Suprapubic skin (tissue), 4 donors: ENCODE measurements at places on chromosomes 13 and 19.

DNA sequence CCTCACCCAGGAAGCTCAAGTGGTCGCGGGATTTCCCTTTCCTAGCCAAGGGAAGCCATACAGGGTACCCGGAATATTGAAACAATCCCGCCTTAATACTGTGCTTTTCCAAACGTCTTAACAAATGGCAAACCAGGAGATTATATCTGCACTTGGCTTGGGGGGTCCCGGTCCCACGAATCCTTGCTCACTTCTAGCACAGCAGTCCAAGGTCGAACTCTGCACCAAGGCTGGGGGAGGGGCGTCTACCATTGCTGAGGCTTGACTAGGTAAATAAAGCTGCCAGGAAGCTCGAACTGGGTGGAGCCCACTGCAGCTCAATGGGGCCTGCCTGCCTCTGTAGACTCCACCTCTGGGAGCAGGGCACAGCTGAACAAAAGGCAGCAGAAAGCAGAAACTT, 1644.8 kb downstream of the PCDH9 start:
- H3K4me3 ChIP-seq = no peak overlapping the region
- no peaks in the 10 kb centered on the region for H3K36me3 ChIP-seq
- no peak for DNase-seq
- H3K27me3 ChIP-seq = no peaks in the 10 kb centered on the region

GRCh38 chr13:80313668-80314256, 27.2 kb downstream of the SPRY2 start:
- H3K27ac ChIP-seq = no peak overlapping the region

GRCh38 chr19:40799558-40800338, 757 bp downstream of the EGLN2 start:
- no peaks in the 10 kb centered on the region for H3K27me3 ChIP-seq
- DNase-seq = no peak
- H3K27ac ChIP-seq = peak overlapping the region; percentile 97
- peaks cover 59% of the 10 kb centered on the region for H3K4me1 ChIP-seq
- peaks cover 8% of the 10 kb centered on the region for H3K36me3 ChIP-seq

DNA sequence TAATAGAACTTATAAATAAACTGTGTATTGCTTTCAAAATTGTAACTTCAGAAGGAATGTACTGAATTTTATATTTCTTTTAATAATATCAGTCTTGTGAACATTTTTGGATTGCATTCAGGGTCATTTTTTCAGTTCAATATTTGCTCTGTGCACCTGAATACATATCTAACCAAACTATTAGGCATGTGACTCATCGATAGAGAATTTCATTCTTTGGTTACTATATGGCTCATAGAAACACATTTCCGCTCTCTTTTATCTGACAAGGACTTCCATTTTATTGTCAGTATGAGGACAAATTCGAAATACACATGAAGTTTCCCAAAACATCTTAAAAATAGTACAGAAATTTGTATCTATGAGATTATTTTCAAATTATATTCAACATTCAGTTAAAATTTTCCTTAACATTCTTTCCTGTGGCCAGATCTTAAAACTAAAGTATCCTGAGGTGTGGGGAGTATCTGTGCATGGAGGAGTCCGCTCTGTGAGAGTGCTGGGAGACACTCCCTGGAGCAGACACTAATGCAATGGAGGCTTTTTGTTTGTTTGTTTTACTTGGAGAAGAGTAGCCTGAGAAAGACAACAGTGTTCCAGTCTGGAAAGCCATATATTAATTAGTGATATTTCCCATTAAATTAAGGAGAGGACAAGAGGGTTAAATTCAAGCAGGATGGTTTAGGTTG, 483.6 kb downstream of the PCDH20 start:
- no peaks in the 10 kb centered on the region for H3K36me3 ChIP-seq
- no peak for DNase-seq
- no peak overlapping the region for H3K4me3 ChIP-seq
- no peaks in the 10 kb centered on the region for H3K4me1 ChIP-seq

DNA sequence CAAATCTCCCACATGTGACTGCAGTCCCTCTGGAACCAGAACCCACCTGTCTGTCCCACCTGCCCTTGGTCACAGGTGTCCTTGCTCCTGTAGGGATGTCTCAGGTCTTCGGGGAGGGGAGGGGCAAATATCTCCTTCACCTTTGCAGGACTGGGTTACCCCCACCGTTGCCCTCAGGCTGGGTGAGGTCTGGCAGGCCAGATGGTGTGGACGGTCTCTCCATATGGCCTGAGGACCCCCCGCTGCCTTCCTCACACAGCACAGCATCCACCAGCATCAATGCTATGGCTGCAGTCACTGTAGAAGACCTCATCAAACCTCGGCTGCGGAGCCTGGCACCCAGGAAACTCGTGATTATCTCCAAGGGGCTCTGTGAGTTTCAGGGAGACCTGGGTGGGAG, 10.0 kb downstream of the SLC5A5 start:
- no peaks in the 10 kb centered on the region for H3K4me1 ChIP-seq
- no peaks in the 10 kb centered on the region for H3K36me3 ChIP-seq
- H3K27me3 ChIP-seq = peaks cover 25% of the 10 kb centered on the region
- no peak for DNase-seq
- H3K27ac ChIP-seq = no peak overlapping the region

GRCh38 chr13:36476661-36477060, 44.4 kb downstream of the CCNA1 start:
- no peak overlapping the region for H3K4me3 ChIP-seq
- no peak overlapping the region for H3K27ac ChIP-seq
- DNase-seq = no peak
- H3K27me3 ChIP-seq = no peaks in the 10 kb centered on the region
- H3K36me3 ChIP-seq = no peaks in the 10 kb centered on the region

DNA sequence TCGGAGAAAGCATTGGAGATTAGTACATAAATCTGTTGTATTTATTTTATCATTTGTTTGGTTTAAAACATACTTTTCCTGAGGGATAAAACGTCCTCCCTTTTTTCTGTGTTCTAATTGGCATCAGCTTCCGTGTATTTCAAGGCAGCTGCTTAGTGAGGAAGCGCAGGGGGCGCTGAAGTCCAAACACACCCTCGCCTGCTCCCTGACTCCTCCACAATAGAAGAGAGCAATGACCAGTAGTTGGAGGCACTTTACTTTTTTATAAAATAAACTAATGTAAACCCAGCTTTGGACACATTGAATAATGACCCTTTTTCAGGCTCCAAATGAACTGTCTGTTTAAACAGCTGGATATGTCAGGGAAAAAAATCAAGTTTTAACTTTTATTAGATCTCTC, 79.9 kb downstream of the RNASEH2B start:
- H3K4me1 ChIP-seq = peaks cover 27% of the 10 kb centered on the region
- H3K27ac ChIP-seq = no peak overlapping the region
- no peak for DNase-seq
- no peak overlapping the region for H3K4me3 ChIP-seq
- H3K36me3 ChIP-seq = no peaks in the 10 kb centered on the region

GRCh38 chr13:67736646-67737420, 506.7 kb upstream of the PCDH9 start:
- DNase-seq = no peak
- no peaks in the 10 kb centered on the region for H3K36me3 ChIP-seq
- H3K27me3 ChIP-seq = no peaks in the 10 kb centered on the region
- H3K4me3 ChIP-seq = no peak overlapping the region

GRCh38 chr13:73958657-73959397, 175.4 kb downstream of the KLF12 start:
- H3K4me3 ChIP-seq = no peak overlapping the region
- H3K27me3 ChIP-seq = no peaks in the 10 kb centered on the region
- H3K36me3 ChIP-seq = no peaks in the 10 kb centered on the region
- no peak for DNase-seq

DNA sequence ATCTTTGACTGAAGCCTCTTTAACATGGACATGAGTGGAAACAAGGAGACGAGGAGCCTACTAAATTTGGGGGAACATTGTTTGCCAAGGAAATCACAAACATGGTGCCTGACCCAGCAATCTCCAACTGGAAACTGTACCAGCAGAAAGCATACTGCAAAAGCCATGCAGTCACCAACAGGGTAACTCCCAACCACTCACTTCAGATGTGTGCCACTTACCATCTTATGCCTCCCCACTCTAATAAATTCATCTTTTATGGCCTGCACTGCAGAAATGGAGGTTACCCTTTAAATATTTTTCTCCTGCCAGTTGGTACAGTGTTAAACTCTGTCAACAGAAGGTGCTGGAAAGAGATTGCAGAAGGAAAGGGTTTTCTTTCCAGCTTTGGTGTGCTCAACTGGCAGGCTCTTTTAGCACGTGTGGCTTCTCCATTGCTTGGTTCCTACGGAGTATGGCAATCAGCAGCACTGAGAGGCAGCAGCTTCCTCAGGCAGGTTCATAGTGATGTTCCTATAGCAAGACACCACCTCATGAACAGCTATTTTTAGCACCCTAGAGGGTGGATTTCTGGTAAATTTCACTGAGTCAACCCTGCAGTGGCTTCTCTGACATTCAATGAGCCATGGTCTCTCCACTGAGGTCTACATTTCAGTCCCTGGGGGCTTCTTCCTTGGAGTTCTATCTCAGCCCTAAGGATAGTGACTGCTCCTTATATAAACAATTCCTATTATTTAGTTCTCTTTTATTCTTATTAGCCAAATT, 21.4 kb downstream of the MIR17HG start:
- H3K36me3 ChIP-seq = no peaks in the 10 kb centered on the region
- H3K4me1 ChIP-seq = no peaks in the 10 kb centered on the region
- H3K4me3 ChIP-seq = no peak overlapping the region
- H3K27ac ChIP-seq = no peak overlapping the region
- no peak for DNase-seq
- H3K27me3 ChIP-seq = no peaks in the 10 kb centered on the region

DNA sequence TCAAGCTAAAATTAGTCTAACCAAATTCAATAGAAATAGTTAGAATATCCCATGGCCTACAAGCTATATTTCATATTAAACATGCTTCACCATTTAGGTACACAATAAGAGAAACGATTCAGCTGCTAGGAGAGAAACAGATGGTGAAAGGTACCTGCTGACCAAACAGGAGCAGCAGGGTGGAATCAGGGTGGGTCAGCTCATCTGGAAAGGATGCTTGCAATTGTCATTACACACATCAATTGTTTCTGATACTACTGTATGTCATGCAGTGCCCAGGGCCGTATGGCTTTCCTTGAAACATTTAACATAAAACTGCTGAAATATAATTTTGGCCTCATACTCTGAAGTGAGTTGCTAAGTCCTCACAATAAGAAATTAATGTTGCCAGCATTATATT, 776.0 kb downstream of the DACH1 start:
- H3K27ac ChIP-seq = no peak overlapping the region
- H3K4me3 ChIP-seq = no peak overlapping the region
- DNase-seq = no peak

DNA sequence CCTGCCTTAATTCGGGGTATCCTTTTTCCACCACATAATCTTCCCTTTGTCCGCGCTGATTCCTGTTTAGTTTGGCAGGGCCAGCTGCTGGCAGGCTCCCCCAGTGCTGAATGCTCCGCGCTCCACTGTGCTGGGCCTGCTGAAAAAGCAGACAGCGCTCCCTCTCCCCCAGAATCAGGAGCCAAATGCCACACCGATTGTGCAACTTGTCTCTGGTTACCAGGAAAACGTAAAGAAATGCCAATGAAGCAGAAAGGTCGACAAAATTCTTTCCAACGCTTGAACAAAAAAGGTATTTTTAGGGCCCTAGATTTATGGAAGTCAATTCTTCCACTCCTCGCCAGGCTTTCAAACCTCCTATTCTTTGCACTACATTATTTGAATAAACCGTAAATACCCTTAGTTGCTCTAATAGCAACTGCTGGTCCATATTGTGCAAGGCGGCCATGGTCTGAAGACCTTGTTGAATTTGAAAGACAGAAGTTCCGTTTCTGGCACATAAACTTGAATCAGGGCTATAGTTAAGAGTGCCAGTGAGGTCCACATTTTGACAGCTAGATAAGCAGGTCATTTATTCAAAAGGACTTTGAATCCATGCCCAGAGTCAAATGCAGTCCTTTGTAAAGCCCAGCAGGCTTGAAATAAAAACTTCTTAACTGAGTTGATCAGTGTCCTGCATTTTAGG, 206.7 kb upstream of the RFC3 start:
- H3K4me3 ChIP-seq = no peak overlapping the region
- no peaks in the 10 kb centered on the region for H3K4me1 ChIP-seq
- H3K27ac ChIP-seq = peak overlapping the region; percentile 12
- no peak for DNase-seq

DNA sequence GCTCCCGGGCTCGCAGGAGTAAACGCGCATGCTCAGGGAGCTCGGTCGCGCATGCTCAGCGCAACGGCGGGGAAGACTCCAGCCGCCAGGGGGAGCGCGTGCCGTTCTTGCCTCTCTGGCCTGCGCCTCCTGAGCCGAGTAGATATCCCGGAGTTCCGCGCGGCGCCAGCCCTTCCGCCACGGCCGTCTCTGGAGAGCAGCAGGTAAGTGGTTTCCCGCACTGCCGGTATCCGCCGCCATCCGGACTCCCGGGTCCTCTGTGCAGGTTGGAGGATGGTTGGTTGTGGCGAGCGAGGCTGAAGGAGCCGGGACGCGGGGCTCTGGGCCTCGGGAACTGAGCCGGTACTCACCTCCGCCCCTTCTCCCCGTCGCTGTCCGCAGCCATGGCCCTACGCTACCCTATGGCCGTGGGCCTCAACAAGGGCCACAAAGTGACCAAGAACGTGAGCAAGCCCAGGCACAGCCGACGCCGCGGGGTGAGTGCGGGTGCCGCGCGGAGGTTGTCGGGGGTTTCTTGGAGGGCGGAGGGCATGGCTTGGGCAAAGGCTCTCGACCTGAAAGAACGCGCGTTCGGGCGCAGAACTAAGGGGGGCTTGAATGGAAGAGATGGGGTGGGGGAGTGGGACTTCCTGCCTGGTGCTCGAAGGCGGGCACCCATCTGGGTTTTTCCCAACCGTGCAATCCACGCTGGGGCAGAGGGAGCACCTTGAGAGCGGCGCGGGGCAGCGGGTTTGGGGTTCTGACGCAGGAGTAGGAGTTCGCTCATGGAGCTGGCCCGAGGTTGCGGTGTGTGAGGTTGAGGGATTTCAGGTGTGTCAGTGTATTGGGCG, at the start of gene RPL36:
RPL36 (plus strand) TSS at position 171 of the 830 bp plus-strand sequence; CDS start at position 384, 213 bp downstream.
- H3K27ac ChIP-seq = peak within 1 kb of the TSS; percentile 91
- DNase-seq = peak; percentile 98
- H3K27me3 ChIP-seq = no peaks in the 10 kb centered on the region
- peaks cover 37% of the 10 kb centered on the region for H3K36me3 ChIP-seq
